Germinal center (tissue), 1 donor: ENCODE measurements at places on chromosomes 7 and 10.

- no peak for DNase-seq
These were observed 22.1 kb downstream of the RAB18 start for GRCh38 chr10:27526242-27526641.

- DNase-seq: no peak
These were observed 86.1 kb upstream of the CHST15 start for GRCh38 chr10:124179308-124180043.

GRCh38 chr10:31977440-31978155 is 49.0 kb upstream of the ARHGAP12 start:
- no peak for DNase-seq

- no peak for DNase-seq
These were observed 258.5 kb downstream of the PTPRN2 start for GRCh38 chr7:158329014-158329610.

DNA sequence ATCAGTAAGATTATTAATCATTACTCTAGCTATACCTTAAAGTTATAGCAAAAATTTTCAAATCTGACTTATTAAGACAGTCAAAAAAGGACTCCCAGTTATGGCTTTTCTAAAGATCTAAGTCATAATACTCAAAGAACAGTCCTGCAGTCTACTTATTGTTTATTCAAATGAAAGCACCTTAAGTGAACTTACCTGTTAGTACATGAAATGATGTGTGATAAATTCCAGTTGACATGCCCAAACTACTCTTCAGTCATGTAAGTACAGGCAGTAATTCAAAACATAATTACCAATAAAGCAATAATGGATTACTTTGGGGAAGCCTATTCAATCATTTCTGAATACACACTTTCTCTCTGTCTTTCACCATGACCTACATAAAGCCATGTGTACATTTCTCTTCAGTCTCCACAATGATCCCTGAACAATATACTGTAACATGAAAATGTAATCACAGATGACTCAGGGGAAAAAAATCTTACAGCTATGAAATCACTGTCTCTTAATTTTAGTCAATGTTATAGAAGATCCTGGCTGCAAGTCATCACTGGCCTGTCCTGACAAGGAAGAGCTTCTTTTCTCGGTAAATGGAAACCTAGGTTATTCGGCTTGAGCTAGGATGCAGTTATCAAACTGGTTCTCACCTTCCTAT is 420.7 kb upstream of the LRRTM3 start:
- DNase-seq: no peak

- peak; percentile 87 for DNase-seq
These were observed at the start of gene NSMCE4A for GRCh38 chr10:121974535-121975294. TSS of gene NSMCE4A (minus strand) at chr10:121975217. CDS start at chr10:121975165, 52 bp downstream.

DNA sequence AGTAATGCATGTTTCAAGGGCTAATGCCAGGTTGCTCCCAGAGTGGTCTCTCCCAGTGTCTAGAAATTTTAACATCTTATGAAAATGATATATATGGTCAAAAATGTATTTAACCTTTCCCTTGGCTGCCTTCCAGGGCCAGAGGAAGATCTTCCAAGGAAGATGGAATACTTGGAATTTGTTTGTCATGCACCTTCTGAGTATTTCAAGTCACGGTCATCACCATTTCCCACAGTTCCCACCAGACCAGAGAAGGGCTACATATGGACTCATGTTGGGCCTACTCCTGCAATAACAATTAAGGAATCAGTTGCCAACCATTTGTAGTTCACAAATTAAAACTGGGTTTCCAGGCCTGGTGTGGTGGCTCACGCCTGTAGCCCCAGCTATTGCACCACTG is 9.0 kb downstream of the GATAD1 start:
- no peak for DNase-seq

GRCh38 chr10:132129431-132129830 is 57.3 kb upstream of the DPYSL4 start:
- no peak for DNase-seq

- DNase-seq: no peak
These were observed 253.1 kb upstream of the NEBL start for GRCh38 chr10:21150166-21150565.

- no peak for DNase-seq
These were observed 12.2 kb upstream of the KCP start for GRCh38 chr7:128922496-128923410.

- DNase-seq: no peak
These were observed 620 bp upstream of the IMPDH1 start for GRCh38 chr7:128410451-128410753.

- no peak for DNase-seq
These were observed 151.4 kb upstream of the PITRM1 start for GRCh38 chr10:3323865-3324498.

GRCh38 chr7:117858712-117859111 is 14.5 kb downstream of the CTTNBP2 start:
- no peak for DNase-seq
